ENCODE measurements at places on chromosomes 6 and 20.

DNA sequence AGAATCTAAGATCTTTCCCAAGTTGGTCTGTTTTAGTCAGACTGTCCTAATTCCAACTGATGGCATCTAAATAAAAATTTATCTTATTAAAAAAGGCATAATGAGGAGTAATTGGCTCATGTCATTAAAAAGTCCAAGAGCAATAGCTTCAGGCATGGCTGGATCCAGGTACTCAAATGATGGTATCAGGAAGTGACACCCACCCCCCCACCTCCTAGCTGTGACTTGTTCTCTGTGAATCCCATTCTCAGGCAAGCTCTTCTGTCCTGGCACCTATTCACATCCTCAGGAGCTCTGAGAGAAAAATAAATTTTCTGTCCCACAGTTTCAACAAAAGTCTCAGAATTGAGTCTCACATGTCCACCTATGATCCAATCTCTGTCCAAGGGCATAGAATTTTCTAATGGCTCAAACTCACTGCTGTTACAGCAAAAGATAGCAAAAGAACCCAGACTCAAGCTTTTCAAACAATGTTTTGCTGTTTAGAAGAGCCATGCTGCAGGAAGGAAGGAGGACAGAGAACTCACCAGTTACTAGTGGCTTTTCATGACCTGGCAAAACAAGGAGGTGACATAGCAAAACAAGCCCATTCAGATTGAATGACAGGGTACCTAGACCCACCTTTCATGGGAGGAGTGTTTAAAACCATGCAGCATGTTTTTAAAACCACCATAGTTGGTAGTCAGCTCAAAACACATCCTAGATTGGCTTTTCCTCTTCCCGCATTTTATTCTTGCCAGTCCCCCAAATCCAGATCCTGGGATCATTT is 496.1 kb downstream of the PREX1 start:
- no peak for DNase-seq

- peak; percentile 53 for DNase-seq
Observed at GRCh38 chr20:51624157-51624731, 81.7 kb upstream of the NFATC2 start.

- no peak for DNase-seq
Observed at GRCh38 chr6:106773996-106774629, 144.7 kb downstream of the QRSL1 start.

- DNase-seq = no peak
Observed at GRCh38 chr6:39007575-39007974, 41.0 kb upstream of the GLP1R start.

GRCh38 chr20:53749499-53749898 is 155.9 kb upstream of the ZNF217 start:
- no peak for DNase-seq

DNA sequence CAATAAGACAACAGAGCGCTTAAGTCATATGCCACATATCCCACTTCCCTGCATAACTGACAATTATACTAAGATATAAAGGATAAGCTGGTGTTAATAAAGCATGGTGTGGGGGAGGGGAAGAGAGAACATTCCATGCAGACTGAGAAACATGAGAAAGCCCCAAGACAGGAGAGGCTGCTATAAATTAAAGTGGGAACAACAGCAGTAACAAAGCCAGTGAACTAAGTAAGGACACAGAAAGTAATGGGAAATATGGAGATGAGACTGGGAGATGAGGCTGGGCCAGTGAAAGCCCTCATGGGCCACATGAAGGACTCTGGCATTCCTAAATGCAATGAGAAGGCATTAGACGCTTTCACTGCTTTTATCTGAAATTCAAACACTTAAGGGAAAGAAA is 41.3 kb downstream of the SESN1 start:
- no peak for DNase-seq

DNA sequence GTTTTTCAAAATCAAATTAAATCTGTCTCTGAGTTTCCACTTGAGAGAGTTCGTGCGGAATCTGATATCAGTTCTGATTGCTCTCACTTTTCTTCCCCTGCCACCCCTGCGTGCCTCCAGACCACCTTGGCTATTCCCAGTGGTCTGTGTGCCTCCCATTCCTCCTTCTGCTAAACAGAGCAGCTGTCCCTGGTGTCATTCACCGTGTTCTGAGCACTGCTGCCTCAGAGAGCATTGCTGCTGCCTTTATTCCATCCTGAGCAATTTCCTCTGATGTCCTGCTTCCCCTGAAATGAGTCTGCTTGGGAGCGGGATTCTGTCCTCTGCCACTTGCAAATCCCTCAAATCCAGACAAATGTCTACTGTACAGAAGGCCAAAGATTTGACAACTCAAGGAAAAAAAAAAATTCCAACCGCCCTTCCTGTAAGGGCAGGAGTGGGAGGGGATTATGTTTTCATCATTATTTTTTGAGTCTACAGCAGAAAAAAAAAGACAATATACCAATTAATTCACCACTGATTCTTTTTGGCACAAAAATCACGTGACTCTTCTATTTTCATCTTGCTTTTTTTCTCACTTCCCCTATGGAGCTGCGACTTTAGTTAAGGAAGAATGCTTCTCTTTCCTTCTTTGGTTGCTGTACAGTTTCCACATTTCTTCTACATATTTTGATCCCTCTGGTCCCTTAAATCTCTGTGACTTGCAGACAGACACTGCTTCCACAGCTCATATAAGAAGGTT is 833.0 kb downstream of the EPHA7 start:
- DNase-seq = no peak

DNA sequence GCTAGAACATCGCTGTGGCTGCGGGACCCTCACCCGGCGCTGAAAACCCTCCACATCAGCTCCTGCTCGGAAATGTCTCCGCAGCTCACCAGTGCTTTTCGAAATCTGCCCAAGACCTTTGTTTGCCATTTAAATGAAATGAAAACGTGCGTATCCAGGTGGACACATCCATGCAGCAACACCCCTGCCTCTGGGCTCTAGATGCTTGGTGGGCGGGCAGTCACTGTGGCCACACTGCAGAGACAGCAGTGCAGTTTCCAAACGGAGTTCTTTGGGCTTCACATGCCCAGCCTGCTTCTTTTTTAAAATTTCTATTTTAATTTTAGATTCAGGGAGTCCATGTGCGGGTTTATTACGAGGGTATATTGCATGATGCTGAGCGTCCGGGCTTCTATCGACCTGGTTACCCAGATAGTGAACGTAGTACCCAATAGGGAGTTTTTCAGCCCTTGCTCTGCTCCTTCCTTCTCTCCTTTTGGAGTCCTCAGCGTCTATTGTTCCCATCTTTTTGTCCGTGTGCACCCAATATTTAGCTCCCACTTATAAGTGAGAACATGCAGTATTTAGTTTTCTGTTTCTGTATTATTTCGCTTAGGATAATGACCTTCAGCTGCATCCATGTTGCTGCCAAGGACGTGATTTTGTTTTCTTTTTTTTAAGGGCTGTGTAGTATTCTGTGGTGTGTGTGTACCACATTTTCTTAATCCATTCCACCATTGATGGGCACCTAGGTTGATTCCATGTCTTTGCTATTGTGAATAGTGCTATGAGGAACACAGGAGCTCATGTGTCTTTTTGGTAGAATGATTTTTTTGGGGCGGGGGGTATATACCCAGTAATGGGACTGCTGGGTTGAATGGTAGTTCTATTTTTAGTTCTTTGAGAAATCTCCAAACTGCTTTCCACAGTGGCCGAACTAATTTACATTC is 4.8 kb upstream of the TUBB2B start:
- no peak for DNase-seq

GRCh38 chr20:64067005-64067632 is 4.1 kb downstream of the TCEA2 start:
- DNase-seq = no peak

- DNase-seq = no peak
Observed at GRCh38 chr6:1747003-1747402, 137.3 kb downstream of the FOXC1 start.

GRCh38 chr20:47753576-47754387 is 31.5 kb downstream of the SULF2 start:
- DNase-seq = no peak

DNA sequence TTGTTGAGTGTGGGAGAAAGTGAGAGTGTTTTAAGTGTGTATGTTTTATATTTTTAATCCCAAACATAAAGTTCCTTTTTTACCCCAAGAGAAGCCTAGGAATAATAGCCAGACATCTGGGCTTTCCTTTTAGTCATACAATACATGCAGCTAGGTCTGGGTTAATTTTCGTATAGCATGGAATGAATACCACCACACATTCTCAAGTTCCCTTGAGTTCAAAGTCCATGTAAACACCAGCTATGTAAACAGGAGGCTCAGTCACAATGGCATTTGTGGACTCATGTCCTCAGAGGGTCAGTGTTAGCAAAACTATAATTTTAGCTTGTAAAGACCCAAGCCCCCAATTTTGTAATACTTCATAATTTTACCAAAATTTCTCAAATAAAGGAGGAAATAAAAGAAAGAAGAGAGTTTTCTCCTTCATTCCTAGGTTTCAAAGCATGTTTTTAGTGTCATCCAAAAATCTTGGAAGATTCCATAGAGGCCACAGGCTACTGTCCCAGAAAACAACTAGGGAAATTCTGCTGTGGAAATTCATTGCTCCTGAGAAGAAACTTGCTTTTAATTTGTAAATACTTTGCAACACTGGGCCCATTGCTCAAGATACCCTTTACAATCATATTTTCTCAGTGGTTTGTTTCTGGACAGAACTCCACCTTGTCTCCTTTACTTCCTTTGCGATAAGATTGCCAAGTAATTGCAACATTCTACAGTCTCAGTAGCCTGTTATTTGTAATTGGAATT is 671.2 kb downstream of the COL12A1 start:
- DNase-seq = no peak

DNA sequence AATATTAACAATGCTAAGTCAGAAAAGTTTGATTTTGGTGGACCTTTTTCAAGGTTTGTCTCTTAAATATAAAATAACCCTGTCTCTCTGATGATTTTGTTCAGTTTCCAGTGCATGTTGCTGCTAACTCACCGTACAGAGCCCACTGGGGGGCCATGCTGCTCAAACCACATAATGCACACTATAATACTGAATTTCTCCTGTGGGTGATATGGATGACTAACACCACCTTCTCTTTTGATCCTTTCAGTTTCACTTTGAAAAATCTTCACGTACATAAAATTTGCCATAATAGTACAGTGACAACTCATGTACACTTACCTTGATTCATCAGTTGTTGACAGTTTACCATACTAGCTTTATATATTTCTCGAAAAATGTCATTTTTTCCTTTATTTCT is 506.6 kb upstream of the MAN1A1 start:
- no peak for DNase-seq

DNA sequence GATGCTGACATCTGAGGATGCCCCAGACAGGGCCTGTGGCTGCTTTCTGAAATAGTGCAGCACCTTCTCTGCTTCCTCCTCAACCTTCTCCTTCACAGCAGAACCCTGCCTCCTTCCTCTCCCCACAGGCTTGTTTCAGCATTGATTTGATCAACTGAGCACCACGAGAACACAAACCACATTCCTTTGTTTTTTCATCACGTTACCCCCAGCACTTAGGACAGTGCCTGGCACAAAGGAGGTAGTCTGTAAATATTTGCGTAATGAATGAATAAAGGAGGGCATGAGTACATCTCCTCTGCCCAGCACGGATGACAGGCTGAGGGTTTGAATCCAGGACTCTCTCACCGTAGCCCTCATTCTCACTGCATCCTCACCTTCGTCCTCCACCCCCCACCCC is 21.3 kb upstream of the WFDC2 start:
- no peak for DNase-seq

Data from tibial nerve (tissue), 4 donors.